ENCODE measurements at places on chromosomes 2 and 18. TPM values are rescaled to one million over a fixed set of nuclear protein-coding genes. Genes with fewer than 3 reads are reported as not detected.
A peak's percentile ranks its signal among the peaks of the same experiment; 100 is the strongest.

Gene VAMP8
- 165 TPM for total RNA-seq

Gene KLHL14
- 0.29 TPM for total RNA-seq

Gene NEDD4L
- total RNA-seq = 299 TPM

Gene C18orf32
- 37.9 TPM for total RNA-seq

Gene DUSP19
- total RNA-seq = 7.0 TPM

Gene SERPINB8
- total RNA-seq = 22.0 TPM

Gene TACR1
- 5.5 TPM for total RNA-seq

Gene CTAGE1
- not detected for total RNA-seq

- DNase-seq = no peak
Observed at GRCh38 chr2:30265052-30266015, 34.0 kb downstream of the LBH start.

GRCh38 chr2:218024336-218024735 lies 21.5 kb upstream of the TNS1 start:
- DNase-seq = peak; percentile 24

- no peak for DNase-seq
Observed at GRCh38 chr18:40810372-40810771, 1144.7 kb upstream of the PIK3C3 start.

- DNase-seq = no peak
Observed at GRCh38 chr2:190791976-190792575, 88.5 kb upstream of the GLS start.

- no peak for DNase-seq
Observed at GRCh38 chr18:12048010-12048826, 45.4 kb upstream of the ANKRD62 start.

- DNase-seq = no peak
Observed at GRCh38 chr18:44927127-44927849, 246.6 kb downstream of the SETBP1 start.

DNA sequence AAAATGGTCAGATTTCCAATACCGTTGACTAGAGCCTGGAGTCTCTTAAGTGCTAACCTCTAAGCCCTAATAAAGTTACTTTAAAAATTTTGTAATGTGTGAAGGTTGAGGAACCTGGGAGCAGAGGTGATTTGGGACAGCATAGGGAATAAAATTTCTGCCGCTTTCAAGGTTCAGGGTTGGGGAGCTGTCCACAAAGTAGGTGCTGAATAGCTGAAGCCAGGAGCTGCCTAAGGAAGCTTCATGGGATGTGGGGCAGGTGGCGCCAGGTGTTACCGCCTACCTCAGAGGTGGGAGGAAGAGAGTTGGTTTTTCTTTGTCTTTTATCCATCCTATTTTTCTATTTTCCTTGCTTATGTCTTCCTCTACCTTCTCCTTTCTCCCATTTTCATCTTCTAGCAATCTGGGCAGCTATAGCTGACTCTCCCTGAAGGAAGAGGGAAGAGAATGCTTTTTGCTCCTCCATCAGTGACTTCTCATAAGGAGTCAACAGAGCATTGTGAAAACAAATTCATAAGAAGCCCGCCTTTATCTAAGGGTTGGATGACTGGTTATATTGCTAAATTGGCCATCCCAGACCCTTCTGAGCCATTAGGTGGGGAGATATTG lies 178.7 kb downstream of the CLIP4 start:
- no peak for DNase-seq

DNA sequence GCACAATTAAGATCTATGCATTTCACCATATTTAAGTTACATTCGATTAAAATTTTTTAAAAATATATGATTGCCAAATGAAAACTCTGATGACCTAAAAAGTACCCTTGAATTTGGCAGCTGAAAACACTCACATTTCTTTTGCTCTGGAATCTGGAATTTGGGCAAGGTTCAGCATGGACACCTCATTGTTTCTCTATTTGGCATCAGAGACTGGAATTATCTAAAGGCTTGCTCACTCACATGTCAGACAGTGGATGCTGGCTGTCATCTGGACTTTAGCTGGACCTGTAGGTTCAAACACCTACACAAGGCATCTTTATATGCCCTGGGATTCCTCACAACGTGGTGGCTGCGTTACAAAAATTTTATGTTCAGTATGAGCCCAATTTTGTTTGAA lies 16.1 kb downstream of the MBOAT2 start:
- no peak for DNase-seq

DNA sequence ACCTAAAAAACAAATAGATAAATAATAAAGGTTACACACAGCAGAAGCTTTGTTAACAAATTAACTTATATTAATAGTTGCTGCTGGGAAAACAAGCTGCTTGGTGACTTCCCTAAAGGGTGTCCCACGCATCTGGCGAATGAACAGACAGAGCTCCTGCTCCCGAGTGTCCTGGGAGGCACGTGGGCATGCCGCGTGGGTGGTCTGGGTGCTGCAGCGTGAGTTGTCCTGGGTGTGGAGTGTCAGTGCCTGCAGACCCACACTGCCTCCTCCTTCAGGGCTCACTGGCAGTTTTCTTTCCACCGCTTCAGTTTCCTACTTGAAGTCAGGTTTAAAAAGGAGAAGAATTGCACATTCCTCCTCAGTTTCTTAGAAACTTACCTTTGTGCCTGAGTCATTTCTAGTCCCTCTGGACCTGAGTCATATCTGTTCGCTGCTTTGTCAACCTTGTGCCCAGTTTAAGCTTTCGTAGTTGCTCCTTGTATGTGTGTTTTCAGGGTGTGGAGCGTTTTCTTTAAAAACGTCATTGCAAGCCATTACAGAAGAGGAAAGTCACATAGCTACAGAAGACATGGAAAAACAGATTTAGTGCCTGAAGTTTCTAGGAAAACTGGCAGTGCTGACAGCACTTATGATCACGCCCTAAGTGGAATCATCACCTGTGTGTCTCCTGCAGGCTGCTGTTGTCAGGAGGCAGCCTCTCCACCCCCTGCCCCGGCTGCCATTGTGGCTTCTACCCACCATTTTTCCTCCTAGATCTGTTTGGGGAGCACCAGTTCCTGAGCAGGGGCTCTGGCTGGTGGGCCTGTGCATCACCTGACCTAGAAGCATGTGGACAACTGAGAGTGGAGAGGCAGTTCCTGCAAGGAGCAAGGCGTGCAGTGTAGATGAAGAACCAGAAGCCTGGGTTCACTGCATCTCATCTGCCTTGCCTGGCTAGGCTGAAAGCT lies 24.5 kb downstream of the IMPA2 start:
- no peak for DNase-seq

DNA sequence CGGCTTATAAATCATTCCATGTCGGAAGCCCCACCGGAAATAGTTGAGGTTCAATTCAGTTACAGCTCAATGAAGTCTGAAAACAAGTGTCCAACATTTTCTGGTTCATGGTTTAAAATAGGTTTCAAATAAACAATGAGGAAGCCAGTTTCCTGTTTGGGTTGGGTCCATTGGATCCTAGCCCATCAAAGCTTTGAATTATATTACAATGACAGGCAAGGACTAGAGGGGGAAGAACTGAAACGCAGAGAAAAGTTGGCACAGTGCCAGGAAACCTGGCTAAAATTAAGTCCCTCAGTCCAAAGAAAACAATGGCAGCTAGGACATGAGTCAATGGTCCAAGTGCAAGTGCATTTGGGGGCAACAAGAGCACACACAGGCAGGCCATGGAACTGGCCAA lies 32.0 kb downstream of the SLC14A1 start:
- peak; percentile 81 for DNase-seq

DNA sequence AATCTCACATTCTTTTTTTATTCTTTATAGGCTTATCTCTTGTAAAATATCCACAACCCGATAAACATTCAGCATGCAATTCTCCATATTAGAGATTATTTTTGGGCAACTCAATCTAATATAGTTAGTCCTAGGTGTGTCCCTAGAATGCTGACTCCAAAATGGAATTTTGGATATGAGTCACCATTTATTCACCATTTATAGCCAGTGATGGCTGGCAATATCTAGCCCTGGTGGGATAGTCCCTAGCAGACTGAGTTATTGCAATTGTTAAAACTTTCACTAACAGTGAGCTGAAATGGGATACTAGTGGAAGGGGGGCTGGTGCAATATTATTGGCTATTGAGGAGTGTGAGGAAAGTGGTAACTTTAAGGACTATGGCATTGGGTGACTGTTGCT lies 401.6 kb downstream of the SLC4A3 start:
- DNase-seq = no peak

GRCh38 chr2:124395961-124396360 lies 370.9 kb downstream of the CNTNAP5 start:
- no peak for DNase-seq

GRCh38 chr2:80396276-80396675 lies 91.7 kb upstream of the LRRTM1 start:
- no peak for DNase-seq
